ENCODE measurements at places on chromosomes 12 and 14. TPM values are rescaled to one million over a fixed set of nuclear protein-coding genes. Genes with fewer than 3 reads are reported as not detected.

RNFT2 gene
- 8.9 TPM for total RNA-seq

LMO3 gene
- total RNA-seq, result 0.99 TPM

CEBPE gene
- not detected for total RNA-seq

LYZ gene
- total RNA-seq, result 0.31 TPM

EIF2B1 gene
- 49.3 TPM for total RNA-seq

STAC3 gene
- total RNA-seq, result 0.75 TPM

LEMD3 gene
- 21.8 TPM for total RNA-seq

ISCA2 gene
- 23.6 TPM for total RNA-seq

GPR68 gene
- total RNA-seq, result 0.50 TPM

KIF26A gene
- 1.4 TPM for total RNA-seq

BHLHE41 gene
- 4.3 TPM for total RNA-seq

GALNT8 gene
- 6.8 TPM for total RNA-seq

- DNase-seq, result no peak
- H3K4me1 ChIP-seq, result peaks cover 5% of the 10 kb centered on the region
- no peaks in the 10 kb centered on the region for H3K27me3 ChIP-seq
- H3K27ac ChIP-seq, result no peak overlapping the region
These were observed 194.8 kb upstream of the DCN start for GRCh38 chr12:91377436-91377835.

GRCh38 chr12:26496170-26496569 lies 300.8 kb downstream of the SSPN start:
- H3K27ac ChIP-seq, result no peak overlapping the region
- no peak overlapping the region for H3K4me3 ChIP-seq

GRCh38 chr14:58866391-58866790 lies 228.6 kb downstream of the DACT1 start:
- H3K4me1 ChIP-seq, result peaks cover 19% of the 10 kb centered on the region
- DNase-seq, result no peak
- no peaks in the 10 kb centered on the region for H3K36me3 ChIP-seq
- H3K27ac ChIP-seq, result no peak overlapping the region
- no peak overlapping the region for H3K4me3 ChIP-seq

DNA sequence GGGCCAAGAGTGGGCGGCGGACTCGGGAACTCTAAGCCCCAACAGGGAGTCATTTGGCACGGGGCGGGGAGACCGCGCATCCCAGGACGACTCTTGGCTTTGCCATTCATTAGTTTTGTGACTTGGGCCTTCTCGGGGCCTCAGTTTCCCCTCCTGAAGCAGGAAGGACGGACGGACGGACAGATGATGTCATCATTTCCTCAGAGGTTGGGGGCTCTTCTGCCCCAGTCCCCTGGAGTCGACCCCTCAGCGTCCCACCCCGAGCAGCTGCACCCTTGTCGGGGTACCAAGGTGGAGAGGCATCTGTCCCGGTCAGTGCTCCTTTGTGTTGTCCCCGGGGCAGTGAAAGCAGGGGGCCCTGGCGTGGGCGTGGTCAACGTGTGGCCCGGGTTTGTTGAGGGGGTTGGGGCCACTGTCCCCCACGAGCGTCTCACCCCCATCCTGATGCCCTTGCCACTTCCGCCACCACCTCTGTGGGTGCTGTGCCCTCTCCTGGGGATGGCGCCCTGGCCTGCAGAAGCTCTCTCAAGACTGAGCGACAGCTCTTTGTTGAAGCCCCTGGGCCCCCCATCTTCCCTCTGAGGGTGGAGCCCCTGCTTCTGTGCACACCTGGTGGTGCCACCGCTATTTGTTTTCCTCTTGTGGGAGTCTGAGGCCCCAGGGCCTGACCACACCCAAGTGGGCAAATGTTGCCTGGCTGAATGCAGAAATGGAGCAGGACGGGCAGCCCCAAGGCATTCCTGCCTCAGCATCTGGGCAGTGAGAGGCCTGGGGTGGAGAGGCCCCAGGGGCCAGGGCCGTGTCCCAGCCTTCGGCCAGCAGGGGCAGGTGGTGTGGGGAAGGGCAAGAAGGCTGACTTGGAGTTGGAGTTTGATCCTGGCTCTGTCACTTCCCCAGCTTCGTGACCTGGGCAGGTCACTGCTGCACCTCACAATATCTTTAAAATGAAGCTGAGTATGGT lies 896 bp downstream of the HHIPL1 start:
- no peak for DNase-seq
- no peak overlapping the region for H3K27ac ChIP-seq
- peaks cover 18% of the 10 kb centered on the region for H3K4me1 ChIP-seq
- peak overlapping the region; percentile 29 for H3K4me3 ChIP-seq

- H3K27me3 ChIP-seq, result no peaks in the 10 kb centered on the region
- peaks cover 6% of the 10 kb centered on the region for H3K4me1 ChIP-seq
- no peak overlapping the region for H3K4me3 ChIP-seq
- no peak for DNase-seq
These were observed 32.9 kb downstream of the MED13L start for GRCh38 chr12:116244474-116245090.

DNA sequence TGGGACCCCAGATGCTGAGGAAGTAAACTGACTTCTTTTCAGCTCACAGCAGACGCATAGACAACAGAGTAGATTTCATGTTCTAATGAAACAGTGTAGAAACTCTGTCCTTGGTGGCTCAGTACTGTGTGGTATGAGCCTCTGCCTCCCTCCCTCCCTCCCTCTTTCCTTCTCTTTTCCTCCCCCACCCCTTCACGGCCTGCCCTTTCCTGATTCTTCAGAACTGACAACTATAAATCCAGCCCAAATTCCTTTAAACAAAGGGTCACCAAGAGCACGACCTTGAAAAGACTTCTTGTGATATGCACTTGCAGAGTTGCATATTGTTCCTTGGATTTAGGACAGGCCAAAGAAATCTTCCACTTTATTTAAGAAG lies 164.0 kb downstream of the ETV6 start:
- H3K36me3 ChIP-seq, result no peaks in the 10 kb centered on the region
- DNase-seq, result no peak
- H3K27me3 ChIP-seq, result no peaks in the 10 kb centered on the region

- H3K36me3 ChIP-seq, result peaks cover 3% of the 10 kb centered on the region
- no peak for DNase-seq
- H3K4me3 ChIP-seq, result no peak overlapping the region
- H3K27ac ChIP-seq, result no peak overlapping the region
- no peaks in the 10 kb centered on the region for H3K27me3 ChIP-seq
These were observed 14.2 kb downstream of the SINHCAF start for GRCh38 chr12:31311634-31312258.

GRCh38 chr12:108852674-108853309 lies 4.6 kb downstream of the SSH1 start:
- peaks cover 45% of the 10 kb centered on the region for H3K4me1 ChIP-seq
- no peaks in the 10 kb centered on the region for H3K27me3 ChIP-seq
- peaks cover 27% of the 10 kb centered on the region for H3K36me3 ChIP-seq
- peak; percentile 44 for DNase-seq

DNA sequence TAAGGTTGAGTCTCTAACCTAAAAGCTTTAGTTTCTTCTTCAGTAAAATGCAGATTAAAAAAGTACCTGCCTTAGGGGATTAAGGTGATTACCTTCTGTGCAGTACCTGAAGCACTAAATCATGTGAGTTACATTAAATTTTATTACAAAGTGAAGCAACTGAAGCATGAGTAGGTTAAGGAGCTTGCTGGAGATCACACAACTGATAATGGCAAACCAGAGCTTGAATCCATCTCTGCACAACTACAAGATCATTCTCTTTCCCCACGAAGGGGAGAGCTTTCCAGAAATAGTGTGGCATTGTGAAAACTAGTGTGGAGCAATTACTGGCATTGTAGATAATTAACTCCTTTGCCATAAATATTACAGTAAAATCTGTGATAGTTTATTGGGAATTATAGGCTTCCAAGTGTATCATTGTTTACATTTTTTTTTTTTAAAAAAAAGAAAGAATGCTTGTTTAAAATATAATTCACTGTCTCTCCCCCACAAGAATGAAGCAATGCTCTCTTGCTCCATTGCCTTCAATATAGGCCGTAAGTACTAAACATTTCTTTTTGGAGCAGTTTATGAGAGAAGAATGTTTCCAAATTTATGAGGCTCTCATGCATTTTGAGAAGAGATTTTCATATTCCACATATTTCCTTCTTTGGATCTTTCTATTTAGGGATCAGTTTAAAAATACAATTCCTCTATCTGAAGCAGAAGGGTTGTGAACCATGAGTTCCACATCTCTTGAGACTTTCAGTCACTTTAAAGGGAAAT lies 20.5 kb downstream of the SLC38A2 start:
- H3K4me1 ChIP-seq, result no peaks in the 10 kb centered on the region
- H3K4me3 ChIP-seq, result no peak overlapping the region
- DNase-seq, result no peak
- H3K27ac ChIP-seq, result no peak overlapping the region
- H3K36me3 ChIP-seq, result no peaks in the 10 kb centered on the region

GRCh38 chr14:31556191-31556590 lies 5.0 kb upstream of the NUBPL start:
- H3K27me3 ChIP-seq, result peaks cover 14% of the 10 kb centered on the region
- H3K4me3 ChIP-seq, result no peak overlapping the region
- H3K27ac ChIP-seq, result no peak overlapping the region
- DNase-seq, result no peak

DNA sequence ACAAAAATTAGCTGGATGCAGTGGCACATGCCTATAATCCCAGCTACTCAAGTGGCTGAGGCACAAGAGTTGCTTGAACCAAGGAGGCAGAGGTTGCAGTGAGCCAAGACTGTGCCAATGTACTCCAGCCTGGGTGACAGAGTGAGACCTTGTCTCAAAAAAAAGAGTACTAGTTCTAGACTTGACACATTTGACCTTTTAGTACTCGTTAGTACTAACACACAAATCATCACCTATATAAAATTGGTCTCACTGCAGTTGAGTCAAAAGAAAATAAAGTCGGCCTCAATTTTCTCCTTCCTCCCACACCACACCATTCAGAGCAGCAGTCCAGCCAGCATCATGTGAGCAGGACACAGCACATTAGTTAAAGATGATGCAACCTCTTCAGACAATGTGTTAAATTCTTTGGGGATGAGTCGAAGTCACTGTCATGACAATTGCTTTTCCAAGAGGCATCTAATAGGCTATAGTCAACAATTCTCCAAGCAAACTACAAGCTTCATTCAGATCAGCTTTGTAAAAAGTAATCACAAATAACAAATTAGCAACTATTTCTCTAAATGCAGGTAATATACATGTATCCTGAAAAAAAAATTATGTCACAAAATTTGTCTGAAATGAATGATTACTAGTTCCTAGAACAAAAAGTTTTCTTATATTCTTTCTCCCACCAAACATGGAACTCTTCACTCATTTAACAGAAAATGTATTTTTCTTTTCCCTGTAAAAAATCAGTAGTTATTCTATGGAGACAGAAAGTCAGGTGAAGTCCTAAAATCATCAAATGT lies 55.6 kb downstream of the CLIP1 start:
- peak overlapping the region; percentile 88 for H3K27ac ChIP-seq
- H3K4me1 ChIP-seq, result peaks cover 23% of the 10 kb centered on the region
- no peaks in the 10 kb centered on the region for H3K36me3 ChIP-seq
- H3K27me3 ChIP-seq, result no peaks in the 10 kb centered on the region
- peak; percentile 93 for DNase-seq
- H3K4me3 ChIP-seq, result no peak overlapping the region

DNA sequence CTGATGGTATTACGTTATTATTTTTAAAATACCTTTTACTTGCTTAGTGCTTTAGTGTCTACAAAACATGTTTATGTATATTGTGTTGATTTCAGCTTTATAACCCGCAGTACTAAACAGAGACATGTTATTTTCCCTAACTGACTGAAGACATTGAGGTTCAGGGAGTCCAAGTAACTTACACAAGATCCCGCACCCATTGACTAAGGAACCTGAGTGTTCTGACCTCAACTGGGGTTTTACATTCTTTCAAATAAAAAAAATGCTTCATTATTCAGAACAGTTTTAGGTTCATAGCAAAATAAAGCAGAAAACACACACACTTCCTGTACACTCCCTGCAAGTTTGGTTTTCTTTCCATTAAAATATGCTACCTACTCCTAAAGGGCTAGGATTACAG lies 60.4 kb upstream of the METAP2 start:
- peaks cover 5% of the 10 kb centered on the region for H3K4me1 ChIP-seq
- no peak overlapping the region for H3K4me3 ChIP-seq
- DNase-seq, result peak; percentile 15
- H3K36me3 ChIP-seq, result no peaks in the 10 kb centered on the region

GRCh38 chr12:99567072-99567471 lies 80.5 kb upstream of the GARIN6 start:
- H3K27ac ChIP-seq, result no peak overlapping the region
- H3K27me3 ChIP-seq, result no peaks in the 10 kb centered on the region
- H3K36me3 ChIP-seq, result no peaks in the 10 kb centered on the region

GRCh38 chr14:74301594-74302151 lies 1.1 kb downstream of the ABCD4 start:
- no peak for DNase-seq
- peak overlapping the region; percentile 79 for H3K4me3 ChIP-seq
- H3K4me1 ChIP-seq, result peaks cover 17% of the 10 kb centered on the region
- H3K27ac ChIP-seq, result no peak overlapping the region
- H3K36me3 ChIP-seq, result peaks cover 11% of the 10 kb centered on the region

- no peak overlapping the region for H3K4me3 ChIP-seq
- no peak overlapping the region for H3K27ac ChIP-seq
- no peak for DNase-seq
- no peaks in the 10 kb centered on the region for H3K36me3 ChIP-seq
- H3K27me3 ChIP-seq, result no peaks in the 10 kb centered on the region
- no peaks in the 10 kb centered on the region for H3K4me1 ChIP-seq
These were observed 39.6 kb upstream of the CCDC198 start for GRCh38 chr14:57533214-57533613.

DNA sequence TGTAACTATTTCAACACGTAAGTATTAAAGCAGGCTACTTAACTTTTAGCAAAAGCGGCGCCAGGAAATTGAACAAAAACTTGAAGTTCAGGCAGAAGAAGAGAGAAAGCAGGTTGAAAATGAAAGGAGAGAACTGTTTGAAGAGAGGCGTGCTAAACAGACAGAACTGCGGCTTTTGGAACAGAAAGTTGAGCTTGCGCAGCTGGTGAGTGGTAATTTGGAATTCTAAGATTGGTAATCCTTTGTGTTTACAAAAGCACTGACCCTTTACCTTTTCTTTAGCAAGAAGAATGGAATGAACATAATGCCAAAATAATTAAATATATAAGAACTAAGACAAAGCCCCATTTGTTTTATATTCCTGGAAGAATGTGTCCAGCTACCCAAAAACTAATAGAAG lies 4.0 kb downstream of the PNN start:
- no peaks in the 10 kb centered on the region for H3K27me3 ChIP-seq
- peaks cover 71% of the 10 kb centered on the region for H3K36me3 ChIP-seq
- no peak overlapping the region for H3K27ac ChIP-seq
- DNase-seq, result no peak
- no peak overlapping the region for H3K4me3 ChIP-seq
- H3K4me1 ChIP-seq, result peaks cover 13% of the 10 kb centered on the region

GRCh38 chr12:59459966-59460660 lies 135.7 kb upstream of the SLC16A7 start:
- H3K27ac ChIP-seq, result peak overlapping the region; percentile 25
- H3K27me3 ChIP-seq, result no peaks in the 10 kb centered on the region
- no peak overlapping the region for H3K4me3 ChIP-seq
- no peaks in the 10 kb centered on the region for H3K36me3 ChIP-seq
- peak; percentile 60 for DNase-seq

DNA sequence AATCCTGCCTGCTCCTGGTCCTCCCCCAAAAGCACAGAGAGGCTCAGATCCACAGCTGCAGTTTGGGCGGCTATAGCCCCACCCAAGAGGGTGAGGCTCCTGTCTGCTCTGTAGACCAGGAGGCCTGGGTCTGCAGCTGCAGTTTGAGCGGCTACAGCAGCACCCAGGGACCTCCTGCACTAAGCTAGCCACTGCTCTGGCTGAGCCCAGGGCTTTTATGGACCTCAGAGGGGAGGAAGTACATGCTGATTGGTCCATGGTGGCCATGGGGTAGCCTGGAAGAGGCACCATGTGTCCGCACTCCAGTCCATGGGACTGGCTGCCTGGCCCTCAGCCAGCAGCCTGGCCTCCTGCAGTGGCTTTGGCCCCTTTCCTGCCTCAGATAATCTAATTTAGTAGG lies 49.6 kb upstream of the GSC start:
- no peaks in the 10 kb centered on the region for H3K36me3 ChIP-seq
- no peak overlapping the region for H3K27ac ChIP-seq
- no peaks in the 10 kb centered on the region for H3K27me3 ChIP-seq
- H3K4me1 ChIP-seq, result no peaks in the 10 kb centered on the region
- no peak for DNase-seq
- H3K4me3 ChIP-seq, result no peak overlapping the region
